Neural progenitor cell (in vitro differentiated cells): ENCODE measurements at places on chromosomes 4 and X. TPM values are rescaled to one million over a fixed set of nuclear protein-coding genes. Genes with fewer than 3 reads are reported as not detected.

- H3K4me3 ChIP-seq = no peak overlapping the region
- DNase-seq = peak; percentile 50
- no peaks in the 10 kb centered on the region for H3K27me3 ChIP-seq
- H3K4me1 ChIP-seq = no peaks in the 10 kb centered on the region
- H3K36me3 ChIP-seq = no peaks in the 10 kb centered on the region
- H3K27ac ChIP-seq = no peak overlapping the region
These were observed 48.4 kb upstream of the SLC7A3 start for GRCh38 chrX:70979136-70979762.

DNA sequence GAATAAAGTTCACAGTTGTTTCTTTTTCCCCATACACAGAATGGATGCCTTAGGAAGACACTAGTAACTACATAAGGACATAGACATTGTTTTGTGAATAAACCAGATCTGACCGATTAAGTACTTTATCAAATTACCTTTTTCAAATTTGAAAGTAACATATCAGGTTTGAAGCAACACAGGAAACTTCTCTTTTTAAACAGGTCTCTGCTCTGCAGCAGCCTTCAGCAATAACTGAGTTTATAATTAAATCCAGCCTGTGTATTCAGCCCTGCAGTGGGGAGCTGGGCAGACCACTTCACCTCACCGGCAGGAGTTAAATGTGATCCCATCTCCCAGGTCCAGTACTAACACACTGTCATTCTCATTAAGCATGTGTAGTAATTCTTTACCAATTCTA, 68.3 kb upstream of the ATOH1 start:
- no peaks in the 10 kb centered on the region for H3K4me1 ChIP-seq
- no peak overlapping the region for H3K27ac ChIP-seq
- H3K4me3 ChIP-seq = no peak overlapping the region
- H3K36me3 ChIP-seq = no peaks in the 10 kb centered on the region

DNA sequence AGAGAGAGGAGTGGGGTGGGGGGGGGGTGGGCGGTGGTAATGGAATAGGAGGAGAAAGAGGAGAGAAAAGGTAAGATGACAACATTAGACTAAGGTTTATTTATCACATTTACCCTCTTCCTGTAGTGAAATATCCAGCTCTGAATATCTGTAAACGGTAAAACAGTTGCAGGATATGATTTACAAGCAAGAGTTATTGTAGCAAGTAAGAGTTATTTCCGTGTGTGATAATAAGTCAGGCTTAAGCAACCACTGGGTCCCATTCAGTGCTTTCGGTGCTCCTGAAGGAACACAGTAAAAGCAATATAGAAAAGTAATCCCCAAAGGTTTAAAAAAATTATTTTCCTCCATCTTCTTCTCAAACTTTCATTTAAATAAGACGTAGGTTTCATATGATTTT, 103.6 kb downstream of the MANBA start:
- no peaks in the 10 kb centered on the region for H3K4me1 ChIP-seq
- H3K27ac ChIP-seq = no peak overlapping the region
- H3K4me3 ChIP-seq = no peak overlapping the region
- no peak for DNase-seq
- no peaks in the 10 kb centered on the region for H3K27me3 ChIP-seq

DNA sequence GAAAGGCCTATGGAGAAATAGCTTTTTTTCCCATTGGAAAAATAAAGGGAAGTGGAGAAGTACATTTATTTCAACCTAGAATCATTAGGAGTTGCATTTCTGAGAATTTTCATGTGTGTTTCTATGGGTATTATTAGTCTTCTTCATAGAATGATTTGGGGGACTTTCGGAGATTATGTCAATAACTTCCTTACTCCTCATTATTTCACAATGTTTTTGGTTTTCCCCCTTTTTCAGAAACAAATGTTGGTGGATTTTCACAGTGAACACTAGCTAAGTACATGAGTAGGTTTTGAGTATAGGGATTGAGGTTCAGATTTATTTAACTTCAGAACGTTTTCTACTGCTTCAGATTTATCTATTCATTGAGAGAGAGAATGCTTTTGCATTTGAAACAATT, 54.0 kb downstream of the SH3BGRL start:
- no peaks in the 10 kb centered on the region for H3K36me3 ChIP-seq
- DNase-seq = no peak
- no peak overlapping the region for H3K4me3 ChIP-seq
- H3K27ac ChIP-seq = no peak overlapping the region

DNA sequence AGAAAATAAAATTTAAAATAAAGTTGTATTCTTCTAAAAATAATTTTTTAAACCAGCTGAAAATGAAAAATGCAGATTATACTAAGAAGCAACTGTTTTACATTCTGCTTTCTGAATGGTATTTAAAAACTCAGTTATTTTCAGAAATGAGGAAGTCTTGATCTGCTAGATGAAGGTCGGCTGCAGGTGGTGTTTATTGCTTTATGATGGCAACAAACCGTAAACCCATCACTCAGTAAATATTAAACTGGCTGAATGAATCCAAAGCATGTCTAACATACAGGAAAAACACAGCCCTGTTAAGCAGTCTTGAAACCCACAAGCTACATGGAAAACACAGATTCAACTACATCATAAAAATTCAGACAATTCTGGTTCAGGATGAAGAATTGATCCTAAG, 29.3 kb downstream of the DYNLT3 start:
- no peaks in the 10 kb centered on the region for H3K4me1 ChIP-seq
- H3K27ac ChIP-seq = no peak overlapping the region
- H3K36me3 ChIP-seq = no peaks in the 10 kb centered on the region
- no peak overlapping the region for H3K4me3 ChIP-seq

DNA sequence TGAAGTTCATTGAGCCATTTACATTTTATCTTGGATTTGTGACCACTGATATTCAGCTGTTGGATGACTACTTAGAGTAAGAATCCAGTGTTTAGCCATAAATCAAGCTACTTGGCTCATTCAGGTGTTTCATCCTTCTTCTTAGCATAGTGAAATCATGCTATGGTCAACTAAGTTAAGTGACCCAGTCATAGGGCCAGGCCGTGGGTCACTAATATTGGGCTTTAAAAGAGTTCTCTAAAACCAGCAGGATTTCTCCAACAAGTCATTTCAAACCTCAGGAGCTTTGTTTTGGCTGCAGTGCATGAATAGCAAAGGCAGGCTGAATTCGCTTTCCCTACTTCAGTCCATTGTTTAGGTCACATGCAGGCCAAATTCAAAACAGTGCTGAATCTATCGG, 181.0 kb downstream of the MAML3 start:
- DNase-seq = peak; percentile 24
- peaks cover 90% of the 10 kb centered on the region for H3K27me3 ChIP-seq

DNA sequence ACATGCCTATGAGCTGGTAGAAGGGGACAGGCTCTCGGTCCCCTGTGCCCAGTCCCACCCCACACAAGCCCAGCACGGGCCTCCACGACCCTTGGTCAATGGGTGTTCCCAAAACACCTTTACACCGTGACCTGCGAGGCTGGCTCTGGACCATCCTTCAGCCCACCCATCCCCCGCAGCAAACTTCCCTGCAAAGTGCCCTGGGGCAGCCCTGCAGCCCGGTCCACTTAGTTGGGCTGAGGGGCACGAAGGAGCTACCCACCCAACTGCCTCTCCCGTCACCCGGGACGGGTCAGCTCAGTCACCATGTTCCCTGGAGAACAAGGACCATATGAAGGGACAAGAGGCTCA, 23.4 kb downstream of the WDR1 start:
- no peaks in the 10 kb centered on the region for H3K36me3 ChIP-seq
- DNase-seq = no peak
- H3K4me3 ChIP-seq = no peak overlapping the region
- no peaks in the 10 kb centered on the region for H3K27me3 ChIP-seq
- H3K4me1 ChIP-seq = peaks cover 16% of the 10 kb centered on the region

GRCh38 chr4:81449015-81449414, 22.7 kb downstream of the RASGEF1B start:
- no peak overlapping the region for H3K4me3 ChIP-seq
- no peak for DNase-seq
- H3K27ac ChIP-seq = no peak overlapping the region
- H3K27me3 ChIP-seq = no peaks in the 10 kb centered on the region
- H3K4me1 ChIP-seq = no peaks in the 10 kb centered on the region
- no peaks in the 10 kb centered on the region for H3K36me3 ChIP-seq

DNA sequence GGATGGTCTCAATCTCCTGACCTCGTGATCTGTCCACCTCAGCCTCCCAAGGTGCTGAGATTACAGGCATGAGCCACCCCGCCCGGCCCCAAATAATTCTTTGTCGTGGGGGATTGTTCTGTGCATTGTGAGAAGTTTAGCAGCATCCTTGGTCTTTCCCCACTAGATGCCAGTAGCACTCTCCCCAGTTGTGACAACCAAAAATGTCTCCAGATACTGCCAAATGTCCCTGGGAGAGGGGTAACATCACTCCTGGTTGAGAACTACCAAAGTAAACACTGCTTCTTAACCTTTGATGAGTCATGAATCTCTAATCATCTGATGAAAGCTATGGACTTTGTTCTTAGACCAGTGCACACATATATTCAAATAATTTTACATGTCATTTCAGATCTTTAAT, 90.7 kb upstream of the BRS3 start:
- no peaks in the 10 kb centered on the region for H3K36me3 ChIP-seq
- no peaks in the 10 kb centered on the region for H3K4me1 ChIP-seq
- peak; percentile 3 for DNase-seq
- no peak overlapping the region for H3K4me3 ChIP-seq
- no peaks in the 10 kb centered on the region for H3K27me3 ChIP-seq

GRCh38 chrX:11704725-11705495, 39.2 kb upstream of the ARHGAP6 start:
- H3K4me3 ChIP-seq = no peak overlapping the region
- no peak overlapping the region for H3K27ac ChIP-seq
- no peaks in the 10 kb centered on the region for H3K4me1 ChIP-seq
- no peak for DNase-seq
- H3K27me3 ChIP-seq = no peaks in the 10 kb centered on the region
- H3K36me3 ChIP-seq = no peaks in the 10 kb centered on the region

DNA sequence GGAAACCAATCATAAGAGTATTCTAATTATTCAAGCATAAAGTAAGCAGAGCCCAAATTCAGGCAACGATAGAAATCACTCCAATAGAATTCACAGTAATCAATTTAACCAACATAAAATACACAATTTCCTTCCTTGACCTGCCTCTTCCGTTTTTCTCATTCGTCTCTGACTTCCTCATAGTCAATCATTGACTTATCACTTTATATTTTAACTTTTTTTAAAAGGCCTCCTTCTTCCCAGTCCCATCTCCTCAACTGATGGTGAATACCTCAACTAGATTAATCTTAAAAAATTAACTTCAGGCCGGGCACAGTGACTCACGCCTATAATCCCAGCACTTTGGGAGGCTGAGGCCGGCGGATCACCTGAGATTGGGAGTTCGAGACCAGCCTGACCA, 13.3 kb downstream of the CNOT6L start:
- no peak overlapping the region for H3K27ac ChIP-seq
- H3K27me3 ChIP-seq = no peaks in the 10 kb centered on the region
- DNase-seq = no peak
- H3K4me3 ChIP-seq = no peak overlapping the region
- no peaks in the 10 kb centered on the region for H3K36me3 ChIP-seq
- peaks cover 4% of the 10 kb centered on the region for H3K4me1 ChIP-seq

DNA sequence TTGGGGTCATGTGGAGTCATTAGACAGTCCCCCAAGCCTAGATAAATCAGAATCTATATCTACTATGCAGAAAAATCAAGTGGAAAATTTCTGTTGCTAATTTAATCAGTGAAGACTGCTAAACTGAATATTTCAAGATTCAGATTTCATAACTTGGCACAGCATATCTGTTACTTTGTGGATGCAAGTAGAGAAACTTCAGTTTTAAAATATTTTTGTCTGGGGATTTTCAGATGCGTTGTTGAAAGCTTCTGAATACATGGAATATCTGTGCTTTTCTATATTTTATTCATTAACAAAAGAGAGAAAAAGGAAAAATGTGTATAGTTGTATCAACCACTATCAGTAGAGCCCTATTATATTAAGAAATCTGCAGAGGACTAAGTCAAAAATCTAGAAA, 4.4 kb downstream of the FGF5 start:
- H3K4me1 ChIP-seq = peaks cover 7% of the 10 kb centered on the region
- H3K36me3 ChIP-seq = no peaks in the 10 kb centered on the region
- no peak overlapping the region for H3K4me3 ChIP-seq
- no peak for DNase-seq
- H3K27ac ChIP-seq = no peak overlapping the region

DNA sequence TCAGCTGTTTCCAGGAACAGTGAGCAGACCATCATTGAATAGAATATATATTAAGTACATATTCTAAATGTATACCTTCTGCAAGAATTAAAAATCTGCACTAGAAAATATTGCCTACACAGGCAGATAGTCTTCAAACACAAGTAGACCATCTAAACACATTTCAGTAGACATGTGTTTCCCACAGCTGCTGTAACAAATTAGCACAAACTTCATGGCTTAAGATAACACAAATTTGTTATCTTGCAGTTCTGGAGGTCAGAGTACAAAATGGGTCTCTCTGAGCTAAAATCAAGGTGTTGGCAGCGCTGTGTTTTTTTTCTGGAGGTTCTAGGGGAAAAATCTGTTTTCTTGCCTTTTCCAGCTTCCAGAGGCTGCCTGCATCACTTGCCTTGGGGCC, 42.7 kb downstream of the SH3RF1 start:
- H3K4me1 ChIP-seq = peaks cover 6% of the 10 kb centered on the region
- H3K27me3 ChIP-seq = no peaks in the 10 kb centered on the region
- no peak overlapping the region for H3K4me3 ChIP-seq

- H3K27ac ChIP-seq = peak overlapping the region; percentile 6
- no peak for DNase-seq
- no peaks in the 10 kb centered on the region for H3K27me3 ChIP-seq
- H3K36me3 ChIP-seq = no peaks in the 10 kb centered on the region
- H3K4me3 ChIP-seq = peak overlapping the region; percentile 52
- peaks cover 29% of the 10 kb centered on the region for H3K4me1 ChIP-seq
These were observed 44.5 kb downstream of the TRIM2 start for GRCh38 chr4:153248641-153249198.

DNA sequence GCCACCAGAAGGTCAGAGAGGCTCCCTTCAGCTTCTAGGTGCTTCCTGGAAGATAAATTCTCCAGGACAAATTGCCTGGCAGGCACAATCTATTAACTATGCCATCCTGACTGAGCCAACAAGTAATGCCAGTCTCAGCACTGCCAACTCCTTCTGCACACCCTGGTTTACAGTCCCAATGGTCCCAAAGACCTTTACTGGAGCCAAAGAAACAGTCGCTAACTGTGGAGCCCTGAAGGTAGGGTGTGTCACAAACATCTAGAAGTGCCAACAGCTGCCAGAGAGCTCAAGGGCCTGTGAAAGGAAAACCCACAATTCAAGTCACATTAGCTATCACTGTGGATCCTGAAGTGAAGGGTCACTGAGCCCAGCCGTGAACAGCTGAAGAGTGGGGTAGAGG, 34.9 kb upstream of the CITED1 start:
- no peaks in the 10 kb centered on the region for H3K36me3 ChIP-seq
- H3K27me3 ChIP-seq = no peaks in the 10 kb centered on the region
- H3K4me3 ChIP-seq = no peak overlapping the region
- no peak overlapping the region for H3K27ac ChIP-seq

- H3K27me3 ChIP-seq = no peaks in the 10 kb centered on the region
- H3K4me3 ChIP-seq = no peak overlapping the region
- peak; percentile 72 for DNase-seq
- no peak overlapping the region for H3K27ac ChIP-seq
- H3K4me1 ChIP-seq = peaks cover 9% of the 10 kb centered on the region
These were observed 17.3 kb upstream of the TBC1D14 start for GRCh38 chr4:6892190-6892908.

The CORIN gene
- total RNA-seq = 0.12 TPM in 1 of 2 replicates, not detected in the other

The RBM41 gene
- 16.6 and 29.1 TPM in 2 replicates for total RNA-seq

The ADH1A gene
- total RNA-seq = not detected in 2 replicates

The RHOH gene
- 5.7 and 11.2 TPM in 2 replicates for total RNA-seq

The CLTRN gene
- total RNA-seq = 2.0 and 3.5 TPM in 2 replicates

The TMPRSS11B gene
- total RNA-seq = not detected in 2 replicates

The SMIM10 gene
- 0.09 TPM in 1 of 2 replicates, not detected in the other for total RNA-seq

The CACNA1F gene
- 1.1 and 4.9 TPM in 2 replicates for total RNA-seq

The ARMCX4 gene
- total RNA-seq = 8.8 and 14.1 TPM in 2 replicates

The GPM6B gene
- total RNA-seq = 49.6 and 69.2 TPM in 2 replicates
